ENCODE measurements at places on chromosomes 16 and 17.
A peak's percentile ranks its signal among the peaks of the same experiment; 100 is the strongest.

DNA sequence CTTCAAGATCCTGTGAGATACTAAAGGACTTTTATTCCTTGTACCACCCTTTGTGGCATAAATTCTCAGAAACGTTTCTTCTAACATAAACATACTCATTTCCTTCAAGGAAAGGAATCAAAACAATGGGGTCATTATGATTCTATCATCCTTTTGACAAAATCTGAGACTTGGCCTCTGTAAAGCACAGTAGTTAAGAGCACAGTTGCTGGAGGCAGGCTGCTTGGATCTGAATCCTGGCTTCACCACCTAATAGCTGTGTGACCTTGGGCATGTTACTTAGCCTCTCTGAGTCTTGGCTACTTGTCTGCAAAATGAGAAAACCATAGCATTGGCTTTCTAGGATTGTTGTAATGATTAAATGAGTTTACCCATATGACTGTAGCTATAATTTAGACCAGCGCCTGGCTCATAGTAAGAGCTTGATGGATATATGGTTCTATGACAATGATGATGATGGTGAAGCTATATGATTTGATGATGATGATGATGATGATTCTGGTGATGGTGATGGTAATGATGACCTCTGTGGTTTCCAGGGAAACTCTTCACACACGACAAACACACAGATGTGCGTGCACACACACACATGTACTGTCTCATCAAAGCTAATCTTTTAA, 6.1 kb upstream of the KRT31 start:
- no peak for DNase-seq

GRCh38 chr16:2364638-2365210, 24.2 kb upstream of the ABCA3 start:
- DNase-seq, result no peak

DNA sequence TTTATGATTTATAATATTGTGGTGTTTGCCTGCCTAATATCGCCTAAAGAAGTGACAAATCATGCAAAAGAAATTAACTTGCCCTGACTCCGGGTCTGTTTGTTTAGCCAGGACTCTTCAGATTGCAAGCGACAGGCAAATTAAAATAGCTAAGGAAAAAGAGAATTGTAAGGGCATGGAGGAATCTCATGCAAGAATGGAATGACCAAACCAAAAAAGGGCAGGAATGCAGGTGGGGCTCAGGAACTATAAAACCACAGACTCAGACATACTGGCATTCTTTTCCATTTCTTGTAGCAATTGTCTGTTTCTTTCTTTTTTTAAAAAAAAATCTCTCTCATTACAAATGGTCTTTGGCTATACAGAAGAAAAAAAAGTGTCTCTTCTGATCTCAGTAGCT, 188.1 kb upstream of the XYLT1 start:
- no peak for DNase-seq

DNA sequence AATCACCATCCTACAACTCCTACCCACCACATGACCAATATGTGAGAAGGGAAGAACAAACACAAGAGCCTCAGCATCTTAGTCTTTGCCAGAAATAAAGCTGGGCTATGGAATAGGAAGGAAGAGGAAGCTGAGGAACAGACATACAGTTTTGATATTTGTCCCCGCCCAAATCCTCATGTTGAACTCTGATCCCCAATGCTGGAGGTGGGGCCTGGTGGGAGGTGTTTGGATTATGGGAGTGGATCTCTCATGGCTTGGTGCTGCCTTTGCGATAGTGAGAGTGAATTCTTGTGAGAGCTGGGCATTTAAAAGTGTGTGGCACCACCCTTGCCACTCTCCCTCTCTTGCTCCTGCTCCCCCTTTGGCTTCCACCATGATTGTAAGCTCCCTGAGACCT, 52.4 kb upstream of the NLK start:
- DNase-seq, result no peak

- no peak for DNase-seq
Measured at GRCh38 chr17:79146562-79146961, 71.9 kb downstream of the ENGASE start.

- DNase-seq, result no peak
Measured at GRCh38 chr16:53984936-53985335, 281.0 kb downstream of the FTO start.

DNA sequence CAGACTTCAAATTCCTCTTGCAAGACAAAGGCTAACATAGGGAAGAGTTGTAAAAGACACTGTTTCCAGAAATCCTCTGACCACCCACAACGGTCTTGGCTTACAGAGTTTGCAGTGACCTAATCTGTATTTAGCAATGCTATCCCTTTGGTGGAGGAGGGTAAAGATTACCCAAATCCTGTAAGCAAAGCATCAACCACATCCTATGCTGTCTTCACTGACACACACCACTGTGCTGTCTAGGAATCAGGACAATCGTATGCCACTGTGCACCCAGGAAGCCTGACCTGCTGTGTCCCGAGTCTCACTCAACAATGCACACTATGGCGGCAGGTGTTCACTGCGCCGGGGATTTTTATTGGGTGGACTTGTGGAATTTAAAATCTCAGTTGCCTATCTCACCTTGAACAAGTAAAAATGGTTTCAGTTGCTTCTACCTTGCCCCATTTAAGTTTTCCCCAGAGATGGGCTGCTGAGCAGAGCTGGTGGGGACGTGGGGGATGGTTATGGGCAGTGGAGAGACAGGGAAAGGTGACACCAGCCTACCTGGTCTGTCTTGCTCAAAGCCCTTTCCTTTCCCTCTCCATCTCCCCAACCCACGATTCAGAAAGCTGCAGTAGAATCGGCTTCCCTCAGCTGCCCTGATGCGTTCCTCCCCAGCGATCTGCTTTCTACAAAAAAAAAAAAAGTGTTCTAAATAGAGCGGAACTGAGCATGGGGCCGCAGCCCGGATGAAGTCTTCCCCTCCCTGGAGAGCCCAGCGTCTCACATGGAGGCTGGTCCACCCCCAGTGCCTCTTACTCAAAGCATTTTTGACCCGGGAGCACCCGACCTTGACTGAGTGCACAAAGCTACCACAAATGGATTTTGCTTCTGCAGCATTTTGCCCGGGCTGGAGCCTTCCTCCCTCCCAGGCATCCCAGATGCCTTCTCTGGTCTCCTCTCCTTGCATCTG, 271.5 kb downstream of the SOX9 start:
- DNase-seq, result no peak

DNA sequence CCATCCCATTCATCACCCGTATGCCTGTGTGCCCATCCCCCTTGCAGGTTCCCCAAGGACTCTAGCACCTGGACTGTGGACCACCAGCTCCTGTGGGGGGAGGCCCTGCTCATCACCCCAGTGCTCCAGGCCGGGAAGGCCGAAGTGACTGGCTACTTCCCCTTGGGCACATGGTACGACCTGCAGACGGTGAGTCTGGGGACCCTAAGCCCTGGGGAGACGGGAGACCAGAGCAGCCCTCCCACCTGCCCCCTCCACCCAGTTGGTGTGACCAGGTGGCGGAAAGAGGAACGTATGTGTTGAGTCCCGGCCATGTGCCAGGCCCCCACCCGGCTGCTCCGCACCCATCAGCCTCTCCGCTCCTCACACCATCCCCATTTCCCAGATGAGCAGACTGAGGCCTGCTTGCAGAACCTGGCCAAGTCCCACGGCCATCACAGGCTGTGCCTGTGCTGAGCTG, 15.6 kb downstream of the GAA start:
- no peak for DNase-seq

- no peak for DNase-seq
Measured at GRCh38 chr17:1648173-1648962, 1.3 kb downstream of the RILP start.

GRCh38 chr16:194516-194915, 14.3 kb downstream of the HBQ1 start:
- DNase-seq, result no peak

- DNase-seq, result no peak
Measured at GRCh38 chr17:80025140-80025539, 10.5 kb downstream of the TBC1D16 start.

DNA sequence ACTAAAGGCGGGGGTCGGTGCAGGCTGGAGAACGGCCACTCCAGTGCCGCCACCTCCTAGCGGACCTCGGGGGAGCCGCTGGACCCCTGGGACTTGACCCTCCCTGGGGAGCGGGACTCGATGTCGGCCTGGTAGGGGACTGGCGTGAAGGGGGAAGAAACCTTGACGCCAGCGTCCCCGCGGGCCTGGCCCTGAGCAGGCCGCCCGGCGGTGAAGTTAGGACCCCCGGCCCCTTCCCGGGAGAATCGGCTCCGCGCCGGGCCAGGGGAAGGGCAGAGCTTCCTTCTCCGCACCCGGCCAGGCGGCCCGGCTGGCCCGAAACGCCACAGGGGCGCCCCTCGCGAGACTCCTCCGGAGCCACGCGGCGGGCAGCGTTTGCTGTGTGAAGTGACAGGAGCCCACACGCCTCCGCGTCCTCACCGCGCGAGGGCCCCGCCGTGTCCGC, 389 bp downstream of the DUS1L start:
- DNase-seq, result no peak

DNA sequence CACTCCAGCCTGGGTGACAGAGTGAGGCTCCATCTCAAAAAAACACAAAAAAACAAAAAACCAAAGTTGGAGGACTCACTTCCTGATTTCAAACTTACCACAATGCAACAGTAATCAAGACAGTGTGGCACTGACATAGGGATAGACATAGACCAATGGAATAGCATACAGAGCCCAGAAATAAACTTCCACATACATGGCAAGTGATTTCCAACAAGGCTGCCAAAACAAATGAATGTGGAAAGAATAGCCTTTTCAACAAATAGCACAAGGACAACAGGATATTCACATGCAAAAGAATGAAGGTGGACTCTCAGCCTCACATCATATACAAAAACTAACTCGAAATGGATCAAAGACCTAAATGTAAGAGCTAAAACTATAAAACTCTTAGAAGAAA, 36.8 kb upstream of the RASD1 start:
- DNase-seq, result no peak

DNA sequence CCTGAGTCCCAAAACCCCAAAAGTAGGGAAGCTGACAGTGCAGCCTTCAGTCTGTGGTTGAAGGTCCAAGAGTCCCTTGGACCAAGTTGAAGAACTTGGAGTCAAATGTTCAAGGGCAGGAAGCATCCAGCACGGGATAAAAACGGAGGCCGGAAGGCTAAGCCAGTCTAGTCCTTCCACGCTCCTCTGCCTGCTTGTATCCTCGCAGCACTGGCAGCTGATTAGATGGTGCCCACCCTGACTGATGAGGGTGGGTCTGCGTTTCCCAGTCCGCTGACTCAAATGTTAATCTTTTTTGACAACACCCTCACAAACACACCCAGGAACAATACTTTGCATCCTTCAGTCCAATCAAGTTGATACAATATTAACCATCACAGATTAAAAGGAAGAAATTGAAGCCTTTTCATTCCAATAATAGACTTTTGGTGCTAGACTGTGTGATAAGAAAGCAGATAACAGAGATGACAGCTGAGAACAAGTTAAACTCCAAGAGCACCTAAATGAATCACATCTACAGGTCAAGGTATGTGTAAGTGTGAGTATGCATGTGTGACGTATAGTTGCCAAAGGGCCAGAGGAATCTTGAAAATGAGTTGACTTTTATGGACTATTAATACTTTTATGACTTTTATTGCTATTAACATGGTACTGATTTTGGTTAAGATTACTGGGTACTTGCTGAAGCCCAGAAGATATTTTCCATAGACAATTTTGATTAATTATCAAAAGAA, 933.5 kb upstream of the SOX9 start:
- no peak for DNase-seq

DNA sequence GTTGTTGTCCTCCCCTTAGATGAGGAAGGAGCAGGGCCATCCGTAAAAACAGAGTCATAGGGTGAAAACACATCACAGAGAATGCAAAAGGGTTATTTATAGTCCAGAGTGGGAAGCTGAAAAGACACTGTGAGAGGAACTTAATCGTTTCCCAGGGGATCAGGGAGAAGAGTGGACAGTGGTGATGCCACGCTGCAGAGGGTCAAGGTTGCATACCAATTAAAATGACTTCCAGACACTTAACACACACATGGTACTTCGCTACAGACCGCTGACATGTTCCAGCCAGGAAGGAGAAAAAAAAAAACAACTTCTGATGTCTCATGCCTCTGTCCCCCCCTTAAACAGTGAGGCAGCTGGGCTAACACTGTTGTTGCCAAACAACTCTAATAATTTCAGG, 713.8 kb upstream of the RBFOX1 start:
- no peak for DNase-seq

GRCh38 chr17:19238167-19238505, 970 bp downstream of the EPN2 start:
- DNase-seq, result peak; percentile 35

DNA sequence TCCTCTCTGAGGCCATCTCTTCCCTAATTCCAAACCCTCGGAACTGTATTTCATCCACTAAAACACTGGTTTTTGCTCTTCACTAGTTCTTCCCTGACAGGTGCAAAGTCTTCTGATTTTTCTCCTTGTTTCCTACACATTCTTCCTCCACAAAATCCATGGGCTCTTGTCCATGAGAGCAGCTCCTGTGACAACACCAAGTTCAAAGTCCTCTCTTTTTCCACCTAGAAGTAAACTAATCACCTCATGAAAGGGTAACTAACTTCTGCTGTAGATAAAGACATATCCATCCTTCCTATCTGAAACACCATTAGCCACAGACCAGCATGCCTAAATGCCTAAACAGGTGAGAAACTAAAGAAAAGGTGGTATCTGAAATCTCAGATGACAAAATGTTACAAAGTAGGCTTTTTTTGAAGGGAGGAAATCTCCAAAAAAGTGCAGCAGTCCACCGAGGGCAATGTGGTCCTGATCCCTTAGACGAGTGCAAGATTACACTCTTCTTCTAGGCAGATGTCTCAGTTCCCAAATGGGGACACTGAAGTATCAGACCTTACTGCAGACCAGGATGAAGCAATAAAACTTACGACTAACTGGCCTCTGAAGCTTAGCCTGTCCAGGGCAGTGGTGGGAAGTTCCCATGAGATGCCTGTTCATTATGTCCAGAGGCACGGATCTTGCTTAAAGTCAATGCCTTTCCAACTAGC, 2.8 kb downstream of the PIP4K2B start:
- no peak for DNase-seq

GRCh38 chr17:412211-413015, 59.8 kb upstream of the RPH3AL start:
- peak; percentile 65 for DNase-seq

DNA sequence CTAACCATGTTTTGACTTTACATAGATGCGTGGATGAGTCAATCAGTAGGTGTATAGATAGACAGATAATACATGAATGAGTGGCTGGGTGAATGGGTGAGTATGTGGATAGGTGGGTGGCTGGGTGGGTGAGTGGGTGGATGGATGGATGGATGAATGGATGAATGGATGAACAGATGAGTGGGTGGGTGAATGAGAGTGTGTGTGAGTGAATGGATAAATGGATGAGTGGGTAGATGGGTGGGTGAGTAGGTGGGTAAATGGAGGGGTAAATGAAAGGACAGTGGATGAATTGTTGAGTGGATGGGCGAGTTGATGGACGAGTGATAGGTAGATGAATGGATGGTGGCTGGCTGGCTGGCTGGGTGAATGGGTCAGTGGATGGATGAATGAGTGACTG, 23.2 kb downstream of the C16orf95 start:
- no peak for DNase-seq

GRCh38 chr17:59413014-59413766, 81.7 kb downstream of the YPEL2 start:
- DNase-seq, result no peak

Measured in pons (tissue), 1 donor.